Colonic mucosa (tissue), 4 donors: ENCODE measurements at places on chromosomes 16 and 17. TPM values are rescaled to one million over a fixed set of nuclear protein-coding genes. Genes with fewer than 3 reads are reported as not detected.

DNA sequence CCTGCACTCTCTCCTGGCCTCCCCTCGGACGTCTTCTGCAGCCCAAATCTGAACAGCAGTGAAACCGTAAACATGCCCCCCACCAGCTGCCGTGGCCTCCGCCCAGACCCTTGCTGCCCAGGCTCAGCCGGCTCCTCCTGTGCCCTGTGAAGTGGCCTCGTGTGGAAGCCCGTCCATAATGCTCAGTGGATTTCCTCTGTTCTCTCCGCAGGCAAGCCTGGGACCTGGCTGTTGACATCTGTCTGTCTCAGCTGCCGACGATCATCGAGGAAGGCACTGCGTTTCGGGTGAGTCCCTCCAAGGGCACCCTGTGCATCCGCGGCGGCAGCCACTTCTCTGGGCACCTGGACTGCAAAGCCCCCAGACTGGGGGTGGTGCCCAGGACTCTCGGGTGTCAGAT lies 153.9 kb upstream of the CHMP6 start:
- H3K36me3 ChIP-seq = no peaks in the 10 kb centered on the region
- no peaks in the 10 kb centered on the region for H3K4me1 ChIP-seq
- no peak overlapping the region for H3K27ac ChIP-seq
- H3K27me3 ChIP-seq = no peaks in the 10 kb centered on the region
- no peak overlapping the region for H3K4me3 ChIP-seq

The SNX20 gene
- total RNA-seq = 1.6 TPM

The GPRC5C gene
- 193 TPM for total RNA-seq

The CMTM2 gene
- not detected for total RNA-seq

DNA sequence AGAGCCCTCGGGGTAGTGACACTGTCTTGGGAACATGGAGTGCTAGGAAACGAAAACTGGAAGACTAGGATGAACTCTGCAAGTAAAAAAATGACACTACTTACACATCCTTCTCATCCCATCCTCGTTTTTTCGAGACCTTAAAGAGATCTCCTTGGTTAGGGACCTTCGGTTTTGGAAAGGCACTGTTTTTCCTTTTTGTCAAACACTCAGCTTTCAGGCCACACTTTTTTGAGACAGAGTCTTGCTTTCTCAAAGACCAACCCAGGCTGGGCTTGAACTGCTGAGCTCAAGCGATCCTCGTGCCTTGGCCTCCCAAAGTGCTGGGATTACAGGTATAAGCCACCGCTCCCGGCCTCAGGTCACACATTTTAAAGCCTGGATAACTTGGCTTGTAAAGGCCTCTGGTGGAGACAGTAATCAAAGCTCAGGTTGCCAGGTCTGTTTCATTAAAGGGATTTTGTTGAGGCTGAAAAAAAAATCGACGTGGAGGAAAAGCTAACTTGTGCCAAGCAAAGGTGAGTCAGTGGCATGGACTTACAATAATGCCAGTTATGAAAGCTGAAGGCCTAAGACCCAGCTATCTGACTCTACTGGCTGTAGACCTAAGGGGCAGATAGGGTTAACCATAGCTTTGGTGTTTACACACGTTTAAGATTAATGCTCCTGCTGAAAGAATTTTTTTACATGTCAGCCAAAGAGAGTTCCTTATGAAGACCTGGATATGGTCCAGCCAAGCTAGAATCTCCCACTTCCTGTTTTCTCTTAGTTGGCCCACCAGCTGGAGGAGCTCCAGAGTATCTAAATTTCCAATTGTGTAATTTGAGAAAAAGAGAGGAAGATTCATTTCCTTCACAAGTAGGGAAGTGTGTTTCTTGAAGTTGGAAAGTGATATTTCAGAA lies 823 bp downstream of the NBR1 start:
- DNase-seq = peak; percentile 56
- peaks cover 10% of the 10 kb centered on the region for H3K4me1 ChIP-seq
- H3K27me3 ChIP-seq = no peaks in the 10 kb centered on the region
- no peaks in the 10 kb centered on the region for H3K36me3 ChIP-seq

DNA sequence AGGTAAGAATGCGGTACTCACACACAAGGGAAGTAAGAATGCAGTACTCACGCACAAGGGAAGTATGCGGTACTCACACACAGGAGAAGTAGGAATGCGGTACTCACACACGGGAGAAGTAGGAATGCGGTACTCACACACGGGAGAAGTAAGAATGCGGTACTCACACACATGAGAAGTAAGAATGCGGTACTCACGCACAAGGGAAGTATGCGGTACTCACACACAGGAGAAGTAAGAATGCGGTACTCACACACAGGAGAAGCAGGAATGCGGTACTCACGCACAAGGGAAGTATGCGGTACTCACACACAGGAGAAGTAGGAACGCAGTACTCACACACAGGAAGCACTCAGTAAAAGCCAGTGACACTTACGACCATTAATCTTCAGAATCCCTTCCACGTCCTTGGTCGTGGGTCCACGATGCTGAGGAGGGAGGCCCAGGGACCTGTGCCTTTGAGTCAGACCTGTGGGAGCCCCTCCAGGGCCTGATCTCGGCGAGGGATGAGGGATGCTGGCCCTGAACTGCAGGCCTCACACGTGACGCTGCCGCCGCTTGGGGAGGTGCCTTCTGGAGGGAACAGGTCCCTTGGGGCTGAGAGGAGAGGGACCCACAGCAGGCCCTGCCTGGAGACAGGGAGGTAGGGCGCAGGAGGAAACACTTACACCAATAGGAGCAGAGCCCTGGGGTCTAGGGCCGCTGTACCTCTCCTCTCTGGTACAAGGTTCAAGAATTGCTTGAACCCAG lies 20.2 kb downstream of the ABR start:
- no peak for DNase-seq
- H3K27ac ChIP-seq = no peak overlapping the region
- no peaks in the 10 kb centered on the region for H3K36me3 ChIP-seq
- H3K27me3 ChIP-seq = no peaks in the 10 kb centered on the region
- no peaks in the 10 kb centered on the region for H3K4me1 ChIP-seq
- H3K4me3 ChIP-seq = no peak overlapping the region

The KRTAP4-1 gene
- 0.53 TPM for total RNA-seq

DNA sequence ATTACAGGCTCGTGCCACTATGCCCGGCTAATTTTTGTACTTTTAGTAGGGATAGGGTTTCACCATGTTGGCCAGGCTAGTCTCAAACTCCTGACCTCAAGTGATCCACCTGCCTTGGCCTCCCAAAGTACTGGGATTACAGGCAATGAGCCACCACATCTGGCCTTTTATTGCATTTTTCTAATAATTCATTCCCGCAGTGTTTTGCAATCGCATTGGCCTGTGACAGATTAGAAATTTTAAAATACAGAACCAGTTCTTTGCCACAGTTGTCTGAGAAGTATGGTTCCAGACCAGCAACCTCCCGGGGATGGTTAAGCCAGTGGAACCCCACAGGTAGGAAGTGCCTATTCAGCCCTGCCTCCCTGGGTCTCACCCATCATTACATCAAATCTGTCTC lies 3.2 kb upstream of the CRHR1 start:
- H3K27me3 ChIP-seq = peaks cover 41% of the 10 kb centered on the region
- H3K4me1 ChIP-seq = peaks cover 4% of the 10 kb centered on the region
- DNase-seq = no peak
- H3K36me3 ChIP-seq = no peaks in the 10 kb centered on the region

DNA sequence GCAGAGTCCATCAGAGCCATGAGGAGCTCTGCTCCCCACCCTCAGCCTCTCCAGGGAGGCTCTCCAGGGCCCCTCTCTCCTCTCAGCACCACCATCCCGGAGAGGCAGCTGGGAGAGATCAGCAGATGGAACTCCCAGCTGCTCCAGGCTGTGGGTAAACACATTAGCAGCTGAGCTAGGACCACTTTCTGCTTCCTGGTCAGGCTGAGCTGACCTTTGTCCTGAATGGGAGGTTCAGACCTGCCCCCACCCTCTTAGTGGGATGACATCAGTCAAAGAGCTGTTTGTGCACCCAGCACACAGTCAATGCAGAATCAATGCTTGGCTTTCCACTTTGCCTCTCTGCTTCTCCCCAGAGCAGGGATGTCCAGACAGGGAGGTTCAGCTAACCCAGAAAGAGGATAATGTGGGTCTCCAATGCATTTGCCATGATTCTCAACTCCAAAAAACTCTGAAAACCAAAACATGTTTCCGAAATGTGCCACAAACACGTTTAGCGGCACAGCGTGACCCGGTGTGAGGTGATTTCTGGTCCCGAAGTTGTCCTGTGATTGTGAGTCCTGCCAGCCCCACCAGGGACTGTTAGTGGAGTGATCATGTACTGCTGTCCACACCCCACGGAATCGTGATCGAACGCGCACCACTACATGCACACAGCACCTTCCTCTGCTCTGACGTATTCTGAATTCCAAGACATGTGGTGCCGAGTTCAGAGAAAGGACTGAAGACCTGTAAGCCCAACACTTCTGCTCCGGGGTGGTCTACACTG lies 6.7 kb downstream of the GPR142 start:
- H3K4me3 ChIP-seq = no peak overlapping the region
- DNase-seq = peak; percentile 77
- no peaks in the 10 kb centered on the region for H3K27me3 ChIP-seq
- H3K36me3 ChIP-seq = no peaks in the 10 kb centered on the region
- peak overlapping the region; percentile 35 for H3K27ac ChIP-seq

GRCh38 chr16:84827897-84828296 lies 8.1 kb downstream of the CRISPLD2 start:
- no peaks in the 10 kb centered on the region for H3K36me3 ChIP-seq
- H3K4me1 ChIP-seq = no peaks in the 10 kb centered on the region
- no peak for DNase-seq
- H3K4me3 ChIP-seq = no peak overlapping the region
- no peaks in the 10 kb centered on the region for H3K27me3 ChIP-seq

DNA sequence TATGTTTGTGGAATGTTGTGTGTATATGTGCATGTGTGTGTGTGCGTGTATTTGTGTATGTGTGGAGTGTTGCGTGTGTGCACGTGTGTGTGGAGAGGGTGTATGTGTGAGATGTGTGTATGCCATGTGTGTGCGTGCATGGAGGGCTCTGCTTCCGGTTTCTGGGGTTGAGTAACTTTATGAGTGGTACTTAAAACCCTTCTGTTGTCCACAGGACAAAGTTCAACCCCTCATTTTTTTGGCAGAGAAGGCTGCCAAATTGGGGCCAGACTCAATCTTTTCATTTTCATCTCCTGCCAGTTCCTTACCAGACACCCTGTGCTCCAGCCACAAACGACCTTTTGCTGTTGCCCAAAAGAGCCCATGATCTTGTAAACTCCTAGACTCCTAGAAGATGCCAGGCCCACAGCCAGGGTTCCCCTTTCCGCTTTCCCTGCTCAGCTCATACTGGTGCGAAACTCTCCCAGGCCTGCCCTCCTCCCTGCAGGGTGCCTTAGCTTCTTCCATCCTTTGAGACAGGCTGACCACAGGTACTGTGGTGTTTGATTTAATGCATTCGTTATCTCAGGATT lies 100.2 kb downstream of the CMIP start:
- no peak overlapping the region for H3K4me3 ChIP-seq
- no peaks in the 10 kb centered on the region for H3K27me3 ChIP-seq
- no peak for DNase-seq
- no peak overlapping the region for H3K27ac ChIP-seq
- H3K36me3 ChIP-seq = no peaks in the 10 kb centered on the region

GRCh38 chr16:30557707-30557956 lies 542 bp downstream of the ZNF764 start:
- H3K4me1 ChIP-seq = peaks cover 11% of the 10 kb centered on the region
- H3K36me3 ChIP-seq = no peaks in the 10 kb centered on the region
- peak overlapping the region; percentile 87 for H3K27ac ChIP-seq
- H3K27me3 ChIP-seq = no peaks in the 10 kb centered on the region

The ZG16 gene
- total RNA-seq = 758 TPM

The IGF2BP1 gene
- not detected for total RNA-seq

- no peaks in the 10 kb centered on the region for H3K36me3 ChIP-seq
- peaks cover 14% of the 10 kb centered on the region for H3K4me1 ChIP-seq
- H3K4me3 ChIP-seq = peak overlapping the region; percentile 58
- H3K27me3 ChIP-seq = peaks cover 3% of the 10 kb centered on the region
These were observed 1.1 kb downstream of the C17orf107 start for GRCh38 chr17:4900231-4901107.

DNA sequence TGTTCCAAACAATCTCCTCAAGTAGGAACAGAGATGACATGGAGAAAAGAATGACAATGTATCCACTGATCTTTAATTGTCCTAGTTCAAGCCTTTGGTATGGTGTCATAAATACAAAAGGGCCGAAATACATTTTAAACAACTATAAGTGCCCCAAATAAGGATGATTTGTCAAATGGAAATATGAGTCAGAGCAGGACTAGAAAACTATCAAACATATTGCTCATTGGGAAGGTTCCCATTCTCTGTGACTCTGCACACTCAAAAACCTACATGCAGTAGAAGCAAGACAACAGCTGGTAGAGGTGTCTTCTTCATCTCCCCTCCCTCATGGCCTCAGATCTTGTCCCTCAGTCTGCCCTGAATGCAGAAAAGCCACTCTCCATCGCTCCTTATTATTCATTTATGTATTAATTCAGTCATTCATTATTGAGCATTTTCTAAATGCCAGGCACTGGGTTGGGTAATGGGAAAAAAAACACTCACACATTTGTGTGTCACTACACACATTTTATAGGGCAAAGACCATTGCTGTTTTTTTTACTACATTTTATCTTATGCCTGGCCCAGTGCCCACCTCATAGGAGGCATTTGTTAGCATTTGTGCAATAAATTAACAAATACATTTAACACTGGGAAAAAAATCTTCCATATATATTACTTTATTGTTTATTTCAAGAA lies 10.1 kb downstream of the CA10 start:
- H3K27ac ChIP-seq = no peak overlapping the region
- H3K4me1 ChIP-seq = no peaks in the 10 kb centered on the region
- DNase-seq = no peak

DNA sequence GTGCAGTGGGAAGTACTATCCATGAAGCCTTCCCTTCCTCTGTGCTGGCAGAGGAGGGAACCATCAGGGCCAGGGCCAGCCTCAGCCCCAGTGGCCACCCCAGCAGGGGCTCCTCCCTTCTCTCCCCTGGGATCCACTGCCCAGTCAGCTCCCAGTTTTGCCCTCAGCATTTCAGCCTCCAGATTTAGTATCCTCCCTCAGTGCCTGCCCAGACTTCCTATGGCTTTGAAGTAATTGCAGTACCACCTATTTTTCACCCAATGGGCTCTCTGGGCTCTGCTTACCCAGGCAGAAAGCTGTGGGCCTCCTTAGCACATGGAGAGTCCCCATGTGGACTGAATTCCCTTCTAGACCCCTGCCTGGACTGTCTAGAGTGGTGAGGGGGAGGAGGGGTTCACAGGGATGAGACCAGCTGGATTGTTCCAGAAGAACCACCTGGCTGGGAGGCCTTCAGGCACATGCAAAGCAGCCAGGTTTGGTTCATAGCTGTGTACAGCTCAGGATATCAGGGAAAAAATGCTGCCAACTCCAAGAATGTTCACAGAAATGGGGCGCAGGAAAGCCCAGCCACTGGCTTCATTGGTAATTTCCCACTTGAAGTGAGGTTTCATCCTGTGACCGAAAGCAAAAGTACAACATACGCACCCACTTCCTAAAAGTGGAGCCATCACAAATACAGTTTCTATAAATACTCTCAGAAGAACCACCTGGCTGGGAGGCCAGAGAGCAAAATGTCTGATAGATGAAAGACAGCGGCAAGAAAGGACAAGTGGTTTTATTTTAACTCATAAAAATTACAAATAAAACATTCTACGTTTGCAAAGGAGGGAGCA lies 15.2 kb upstream of the HERPUD1 start:
- H3K4me3 ChIP-seq = no peak overlapping the region
- H3K4me1 ChIP-seq = no peaks in the 10 kb centered on the region
- peak overlapping the region; percentile 50 for H3K27ac ChIP-seq
- H3K36me3 ChIP-seq = no peaks in the 10 kb centered on the region
- no peak for DNase-seq

The DNAJA2 gene
- 58.2 TPM for total RNA-seq

- no peak overlapping the region for H3K27ac ChIP-seq
- DNase-seq = no peak
- no peaks in the 10 kb centered on the region for H3K36me3 ChIP-seq
- H3K27me3 ChIP-seq = no peaks in the 10 kb centered on the region
These were observed 23.1 kb downstream of the LAT start for GRCh38 chr16:29007730-29008593.
